Stimulated activated CD4-positive, alpha-beta T cell treated with anti-CD3 and anti-CD28 coated beads, Interleukin-2, amount 100 ng/mL, for 24 hours (primary cell): ENCODE measurements at places on chromosomes 12 and 14.
A peak's percentile ranks its signal among the peaks of the same experiment; 100 is the strongest.

GRCh38 chr12:64080319-64081007 lies 141.6 kb downstream of the KICS2 start:
- no peak for DNase-seq

GRCh38 chr12:39365364-39366001 lies 77.4 kb downstream of the KIF21A start:
- no peak for DNase-seq

DNA sequence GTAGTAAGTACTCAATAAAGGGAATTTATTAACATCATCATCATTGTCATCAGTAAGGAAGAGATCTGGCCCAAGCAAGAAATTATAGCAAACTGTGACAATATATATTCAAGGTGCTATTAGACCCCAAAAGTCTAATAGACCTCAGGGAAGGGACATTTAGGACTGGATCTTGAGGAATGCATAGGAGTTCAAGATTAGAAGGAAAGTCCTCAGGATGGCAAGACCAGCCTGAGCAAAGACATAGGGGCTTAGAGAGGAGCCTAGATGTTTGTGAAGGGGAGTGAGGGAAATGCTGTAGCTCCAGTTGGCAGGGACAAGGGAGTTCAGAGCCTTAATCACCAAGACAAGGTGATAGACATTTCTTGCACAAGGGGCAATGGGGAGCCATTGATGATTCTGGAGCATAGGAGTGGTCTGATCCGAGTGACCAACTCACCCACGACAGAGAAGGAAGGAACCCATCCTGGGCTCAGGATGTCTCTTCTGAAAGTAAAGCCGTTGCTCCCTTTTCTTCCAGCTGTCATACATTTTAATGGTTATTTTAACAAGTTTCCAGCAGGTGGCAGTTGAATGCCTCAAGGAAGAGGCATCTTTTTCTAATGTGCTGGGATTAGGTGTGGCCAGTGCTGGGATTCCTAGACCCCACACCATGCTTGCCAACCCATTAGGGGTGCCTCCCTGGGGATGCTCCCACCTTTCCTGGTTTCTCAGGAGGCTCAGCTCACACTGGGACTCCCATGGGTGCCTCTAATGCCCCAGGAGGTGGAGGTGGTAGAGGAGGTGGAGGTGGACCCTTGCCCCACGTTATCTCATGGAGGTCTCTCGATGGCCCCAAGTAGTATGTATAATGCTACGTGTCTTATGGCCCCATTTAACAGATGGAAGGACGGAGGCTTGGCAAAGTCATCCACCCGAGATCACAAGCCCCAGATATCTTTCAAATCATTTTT lies 37.8 kb downstream of the PHETA1 start:
- no peak for DNase-seq

DNA sequence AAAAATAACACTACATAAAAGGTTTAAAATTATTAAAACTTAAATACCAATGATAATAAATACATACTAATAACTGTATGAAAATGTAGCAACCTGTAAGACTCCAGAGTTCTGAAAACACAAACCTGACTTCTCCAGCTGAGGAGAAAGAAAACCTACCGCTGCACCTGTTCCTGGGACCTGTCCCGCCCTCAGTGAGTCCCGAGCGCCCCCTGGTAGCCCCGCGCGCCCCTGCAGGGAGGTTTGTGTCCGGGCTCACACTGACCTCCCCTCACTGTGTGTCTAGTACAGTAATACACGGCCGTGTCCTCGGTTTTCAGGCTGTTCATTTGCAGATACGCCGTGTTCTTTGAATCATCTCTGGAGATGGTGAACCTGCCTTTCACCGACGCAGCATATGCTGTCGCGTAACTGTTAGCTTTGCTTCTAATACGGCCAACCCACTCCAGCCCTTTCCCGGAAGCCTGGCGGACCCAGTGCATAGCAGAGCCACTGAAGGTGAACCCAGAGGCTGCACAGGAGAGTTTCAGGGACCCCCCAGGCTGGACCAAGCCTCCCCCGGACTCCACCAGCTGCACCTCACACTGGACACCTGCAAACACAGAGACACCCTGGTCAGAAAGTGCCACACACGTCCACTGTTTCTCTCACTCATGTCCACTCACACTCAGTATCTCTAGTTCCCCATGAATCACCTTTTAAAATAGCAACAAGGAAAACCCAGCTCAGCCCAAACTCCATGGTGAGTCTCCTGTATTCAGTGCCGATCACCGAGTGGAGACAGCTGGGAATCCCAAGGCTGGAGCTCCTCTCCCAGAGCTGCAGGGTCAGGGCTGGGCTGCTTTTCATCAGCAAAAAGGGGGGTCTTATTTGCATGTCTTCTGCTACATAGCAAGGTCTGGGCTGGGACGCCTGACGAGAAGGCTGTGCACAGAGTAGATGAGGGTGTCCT lies 1276.3 kb downstream of the TMEM121 start:
- peak; percentile 33 for DNase-seq

GRCh38 chr14:39426605-39427004 lies 5.6 kb downstream of the FBXO33 start:
- DNase-seq = no peak

DNA sequence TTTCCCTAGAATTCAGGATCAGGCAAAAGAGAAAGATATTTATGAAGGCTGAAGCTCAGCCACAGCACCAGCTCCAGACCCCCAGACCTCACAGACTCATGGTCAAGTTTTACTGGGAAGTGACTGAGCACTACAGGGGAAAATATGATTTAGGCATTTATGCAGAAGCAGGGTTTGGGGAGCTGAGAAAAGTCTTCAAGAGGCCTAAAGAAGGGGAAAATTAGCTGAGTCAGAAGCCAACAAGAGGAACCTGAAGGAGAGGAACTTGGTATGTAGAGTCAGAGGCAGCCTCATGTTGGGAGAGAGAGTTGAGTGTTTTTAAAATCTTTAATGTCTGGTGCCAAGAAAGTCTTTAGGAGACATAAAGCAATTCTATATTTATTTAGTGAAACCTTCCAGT lies 63.0 kb downstream of the FOS start:
- DNase-seq = no peak

- DNase-seq = no peak
Observed at GRCh38 chr14:89315493-89316470, 101.3 kb downstream of the FOXN3 start.

DNA sequence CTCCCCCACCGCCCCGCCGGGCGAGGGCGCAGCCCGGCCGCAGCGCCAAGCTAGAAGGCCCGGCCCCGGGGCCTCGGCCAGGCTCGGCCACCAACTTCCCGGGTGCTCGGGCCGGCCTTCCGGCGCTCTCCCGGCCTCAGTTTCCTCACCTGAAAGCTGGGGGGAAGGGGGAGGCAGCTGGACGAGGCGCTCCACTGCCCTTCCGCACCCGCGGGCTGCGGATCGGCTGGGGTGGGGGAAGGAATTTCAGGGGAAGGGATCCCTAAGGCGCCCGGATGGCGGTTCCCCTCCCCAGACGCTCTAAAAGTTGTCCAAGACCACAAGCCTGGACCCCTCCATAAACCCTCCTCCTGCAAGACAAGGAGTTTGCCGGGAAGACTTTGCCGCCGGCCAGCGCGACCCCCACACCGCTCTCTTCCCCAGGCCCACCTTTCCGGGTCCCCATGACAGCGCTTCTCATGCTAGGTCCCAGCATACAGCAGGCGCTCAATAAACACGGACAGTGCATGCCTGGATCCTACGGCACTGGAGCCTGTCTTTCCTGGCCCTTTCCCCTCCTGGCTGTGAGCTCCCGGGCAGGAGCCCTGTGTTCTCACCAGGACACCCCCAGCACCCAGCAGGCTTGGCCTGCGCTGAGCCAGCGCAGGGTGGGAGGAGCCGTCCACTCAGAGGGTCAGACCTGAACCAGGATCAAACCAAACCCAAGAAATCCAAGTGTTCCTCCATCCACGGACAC lies 18.1 kb downstream of the BEGAIN start:
- DNase-seq = no peak

GRCh38 chr12:63095369-63095980 lies 55.5 kb downstream of the AVPR1A start:
- DNase-seq = no peak

DNA sequence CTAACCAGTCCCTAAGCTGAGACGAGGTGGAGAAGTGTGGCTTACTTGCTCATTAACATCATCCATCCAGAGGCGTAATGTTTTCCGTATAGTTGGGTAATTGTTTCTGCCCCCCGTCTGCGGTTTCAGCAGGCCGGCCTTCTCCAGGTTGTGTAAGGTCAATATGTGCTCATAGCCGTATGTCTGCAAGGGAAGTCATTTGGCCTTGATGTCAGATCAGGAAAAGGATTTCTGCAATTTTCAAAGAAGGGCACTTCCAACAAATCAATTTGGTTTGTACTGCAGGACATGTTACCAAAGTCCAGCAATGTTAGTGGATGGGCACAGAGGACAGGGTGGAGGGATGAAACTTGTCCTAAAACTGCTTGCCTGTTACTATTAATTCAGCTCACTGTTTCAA lies 9.9 kb upstream of the DIABLO start:
- DNase-seq = no peak

GRCh38 chr12:50992819-50993218 lies 33.4 kb downstream of the SLC11A2 start:
- DNase-seq = no peak

- no peak for DNase-seq
Observed at GRCh38 chr14:95498622-95499353, 17.7 kb downstream of the SYNE3 start.

- DNase-seq = no peak
Observed at GRCh38 chr12:30423330-30423729, 272.3 kb downstream of the IPO8 start.

- no peak for DNase-seq
Observed at GRCh38 chr12:126362493-126362892, 1297.3 kb downstream of the AACS start.

DNA sequence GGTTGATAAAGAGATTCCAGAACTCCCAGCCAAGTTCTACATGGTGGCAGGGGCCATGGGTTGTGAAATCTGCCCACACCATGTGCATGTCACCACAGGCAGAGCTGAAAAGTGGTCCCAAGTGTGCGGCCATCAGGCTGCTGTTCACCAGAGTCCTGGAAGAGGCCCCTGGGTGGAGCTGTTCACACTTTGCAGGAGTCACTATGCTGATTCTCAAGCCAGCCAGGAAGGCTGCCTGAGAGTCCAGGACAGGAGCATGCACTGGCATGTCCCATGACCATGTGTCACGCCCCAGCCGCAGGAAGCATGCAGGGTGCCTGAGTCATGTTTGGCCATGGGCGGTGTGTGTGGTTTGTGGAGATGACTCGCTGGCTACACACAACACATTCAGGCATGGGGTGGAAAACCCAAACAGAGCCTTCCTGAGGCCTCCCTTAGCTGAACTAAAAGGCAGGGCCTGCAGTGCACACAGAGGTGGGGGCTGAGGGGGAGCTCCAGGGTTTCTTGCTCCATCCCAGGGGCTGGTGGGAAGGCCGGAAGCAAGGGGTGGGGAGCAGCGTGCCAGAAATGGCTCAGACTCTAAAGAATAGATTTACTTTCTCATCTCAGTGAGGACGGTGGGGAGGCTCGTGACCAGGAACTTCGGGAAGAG lies 19.4 kb downstream of the ABCB9 start:
- peak; percentile 86 for DNase-seq

GRCh38 chr12:69466867-69467266 lies 3.3 kb upstream of the FRS2 start:
- no peak for DNase-seq

GRCh38 chr14:35068238-35069012 lies 22.4 kb downstream of the FAM177A1 start:
- no peak for DNase-seq

DNA sequence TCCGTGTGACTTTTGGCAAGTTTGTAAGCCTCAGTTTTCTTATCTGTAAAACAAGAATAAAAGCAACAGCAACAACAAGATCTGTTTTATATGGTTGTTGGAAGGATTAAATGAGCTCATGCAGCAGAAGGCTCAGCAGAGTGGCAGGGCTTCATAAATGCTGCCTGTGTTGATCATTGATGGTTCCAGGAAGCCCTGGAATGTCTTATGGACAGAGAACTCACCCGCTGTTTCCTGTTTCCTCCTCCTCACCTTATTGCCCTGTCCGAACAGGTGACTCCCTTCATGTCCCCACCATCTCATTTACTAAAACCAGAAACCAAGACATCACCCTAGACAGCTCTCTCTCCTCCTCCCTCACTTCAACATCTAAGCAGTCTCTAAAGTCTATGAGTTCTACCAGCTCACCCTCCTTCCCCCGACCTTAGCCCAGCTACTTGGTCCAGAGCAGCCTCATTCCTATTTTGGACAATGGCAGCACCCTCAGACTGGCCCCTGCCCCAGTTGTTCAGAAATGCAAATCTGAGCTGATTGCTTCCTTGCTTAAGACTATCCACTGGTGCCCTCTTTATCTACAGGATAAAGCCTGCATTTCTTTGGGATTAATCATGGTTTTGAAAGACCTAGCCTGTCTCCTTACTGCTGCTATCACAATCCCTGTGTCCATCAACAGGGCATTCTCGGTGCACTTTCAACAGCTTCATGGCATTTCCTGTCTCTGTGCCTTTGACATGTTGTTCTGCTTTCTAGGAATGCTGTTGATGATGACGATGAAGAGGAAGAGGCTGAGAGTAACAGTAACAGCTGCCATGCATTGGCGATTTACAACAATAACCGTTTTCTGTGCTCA lies 21.4 kb upstream of the GSG1 start:
- DNase-seq = no peak
